ENCODE measurements at places on chromosomes 4 and X. TPM values are rescaled to one million over a fixed set of nuclear protein-coding genes. Genes with fewer than 3 reads are reported as not detected.

DNA sequence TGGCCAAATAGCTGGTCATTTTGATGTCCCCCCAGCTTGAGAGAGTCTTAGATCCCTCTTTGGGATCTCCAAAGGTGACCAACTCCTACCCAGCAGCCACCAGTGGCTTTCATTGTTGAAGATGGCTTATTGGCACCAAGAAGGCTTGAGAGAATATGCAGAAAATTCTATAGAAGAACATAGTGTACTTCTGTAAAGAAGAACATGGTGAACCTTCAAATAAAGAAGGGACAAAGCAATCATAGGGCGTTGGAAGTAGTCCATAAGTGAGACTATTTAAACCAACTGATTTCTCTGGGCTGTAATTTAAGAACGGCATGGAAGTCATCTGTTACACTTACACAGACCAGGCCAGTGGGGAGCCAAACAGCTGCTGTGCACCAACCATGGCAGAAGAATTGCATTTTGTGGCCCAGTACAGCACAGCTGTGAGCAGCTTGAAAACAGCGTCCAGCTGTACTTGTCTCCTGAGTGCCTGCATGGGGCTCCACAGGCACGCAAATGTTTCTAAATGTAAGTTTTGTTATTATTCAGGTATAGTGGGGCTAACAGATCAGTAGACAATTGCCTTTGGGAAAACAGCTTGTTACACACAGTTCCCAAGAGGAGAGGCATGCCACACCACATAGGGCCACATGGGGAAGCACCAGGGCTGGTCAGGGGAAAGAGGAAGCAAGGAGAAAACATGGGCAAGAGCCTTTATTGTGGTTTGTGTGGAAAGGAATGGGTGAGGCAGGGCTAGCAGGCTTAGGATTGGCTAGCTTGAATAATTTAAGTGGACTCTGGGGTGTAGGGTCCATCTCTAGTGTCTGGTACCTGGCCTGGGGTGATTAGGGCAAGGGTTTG is 125.0 kb downstream of the ARHGAP6 start:
- no peak for DNase-seq

- no peaks in the 10 kb centered on the region for H3K4me1 ChIP-seq
- no peaks in the 10 kb centered on the region for H3K36me3 ChIP-seq
- DNase-seq = no peak
- H3K27ac ChIP-seq = no peak overlapping the region
These were observed 432.5 kb upstream of the FGF16 start for GRCh38 chrX:77014377-77015372.

DNA sequence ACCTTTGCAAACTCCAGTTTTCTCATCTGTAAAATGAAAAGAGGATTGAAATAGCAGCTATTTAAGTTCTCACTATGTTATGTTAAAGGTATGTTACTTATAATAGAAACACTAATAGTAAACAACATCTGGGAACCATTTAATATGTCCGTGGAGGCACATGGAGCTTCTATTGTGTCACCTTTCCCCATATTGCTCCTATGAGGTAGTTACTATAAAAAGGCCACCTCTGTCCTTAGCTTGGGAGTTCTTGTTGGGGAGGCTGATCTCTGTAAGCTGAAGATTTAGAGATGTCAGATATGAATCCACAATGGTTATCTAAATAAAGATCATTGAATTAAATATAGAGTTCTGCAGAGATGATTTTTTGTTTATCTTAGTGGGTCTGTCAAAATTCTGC is 125.2 kb downstream of the FHIP1A start:
- H3K27ac ChIP-seq = no peak overlapping the region
- DNase-seq = no peak
- H3K4me3 ChIP-seq = no peak overlapping the region
- peaks cover 5% of the 10 kb centered on the region for H3K27me3 ChIP-seq
- no peaks in the 10 kb centered on the region for H3K36me3 ChIP-seq
- no peaks in the 10 kb centered on the region for H3K4me1 ChIP-seq

DNA sequence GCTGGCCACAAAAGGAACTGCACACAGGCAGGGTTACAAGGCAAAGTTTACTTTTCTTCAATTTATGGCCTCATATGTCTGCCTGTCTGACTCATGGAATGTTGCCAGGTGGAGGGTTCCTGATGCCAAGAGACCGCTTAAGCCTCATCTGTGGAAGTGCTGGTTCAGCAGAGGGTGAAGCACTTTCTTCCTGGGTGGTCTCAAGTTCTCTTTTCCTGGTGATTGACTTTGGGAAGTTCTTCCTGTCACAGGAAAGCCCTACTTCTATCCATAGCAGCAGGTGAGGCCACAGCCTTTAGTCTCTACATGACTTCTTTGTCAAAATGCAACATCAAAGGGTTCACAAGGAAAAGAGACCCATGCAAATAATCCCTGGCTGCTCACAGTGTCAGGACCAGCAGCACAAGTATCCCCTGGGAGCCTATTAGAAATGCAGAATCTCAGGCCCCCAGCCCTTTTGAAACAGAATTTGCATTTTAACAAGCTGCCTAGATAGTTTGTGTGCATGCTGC is 81.4 kb upstream of the IGFBP7 start:
- peaks cover 11% of the 10 kb centered on the region for H3K27me3 ChIP-seq
- H3K4me3 ChIP-seq = no peak overlapping the region

GRCh38 chrX:26146024-26146423 is 7.9 kb downstream of the MAGEB18 start:
- no peaks in the 10 kb centered on the region for H3K27me3 ChIP-seq
- DNase-seq = no peak
- no peak overlapping the region for H3K27ac ChIP-seq
- H3K36me3 ChIP-seq = no peaks in the 10 kb centered on the region

DNA sequence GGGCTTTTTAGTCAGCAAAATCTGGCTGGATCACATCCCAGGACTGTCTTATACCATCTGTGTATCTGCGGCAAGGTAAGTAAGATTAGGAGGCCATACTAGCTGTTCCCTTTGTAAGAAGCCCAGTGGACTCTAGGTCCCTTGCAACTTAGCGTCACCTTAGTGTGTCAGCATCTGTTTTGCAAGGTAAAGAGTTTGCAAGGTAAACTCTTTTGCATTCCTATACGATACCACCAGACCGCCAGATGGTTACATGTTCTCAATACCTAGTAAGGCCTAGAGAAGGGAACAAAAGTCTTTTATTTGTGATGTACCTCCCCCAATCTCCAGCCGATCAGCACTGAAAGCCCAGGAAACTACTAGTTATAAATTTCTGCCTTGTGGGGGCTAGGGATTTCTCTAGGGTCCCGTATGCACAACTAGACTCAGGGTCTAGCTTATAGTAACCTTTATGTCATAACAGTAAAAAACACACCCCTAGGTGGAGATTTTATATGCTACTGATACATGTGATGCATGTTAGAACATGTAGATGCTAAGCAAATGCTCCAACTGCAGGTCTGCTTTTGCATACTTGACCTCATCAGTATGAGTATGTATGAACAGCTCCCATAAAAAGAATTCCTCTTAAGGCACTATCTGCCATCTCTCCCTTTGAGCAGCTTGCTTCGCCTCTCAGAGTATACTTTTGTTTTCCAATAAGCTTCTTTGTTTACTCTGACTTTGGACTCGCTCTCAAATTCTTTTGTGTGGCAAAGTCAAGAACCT is 78.4 kb downstream of the KCNIP4 start:
- H3K4me3 ChIP-seq = no peak overlapping the region
- H3K4me1 ChIP-seq = no peaks in the 10 kb centered on the region
- H3K27me3 ChIP-seq = no peaks in the 10 kb centered on the region
- no peak for DNase-seq

GRCh38 chr4:105145156-105145902 is 1.3 kb upstream of the TET2 start:
- peaks cover 1% of the 10 kb centered on the region for H3K36me3 ChIP-seq
- H3K4me3 ChIP-seq = peak overlapping the region; percentile 99
- DNase-seq = peak; percentile 4
- H3K27ac ChIP-seq = peak overlapping the region; percentile 93

DNA sequence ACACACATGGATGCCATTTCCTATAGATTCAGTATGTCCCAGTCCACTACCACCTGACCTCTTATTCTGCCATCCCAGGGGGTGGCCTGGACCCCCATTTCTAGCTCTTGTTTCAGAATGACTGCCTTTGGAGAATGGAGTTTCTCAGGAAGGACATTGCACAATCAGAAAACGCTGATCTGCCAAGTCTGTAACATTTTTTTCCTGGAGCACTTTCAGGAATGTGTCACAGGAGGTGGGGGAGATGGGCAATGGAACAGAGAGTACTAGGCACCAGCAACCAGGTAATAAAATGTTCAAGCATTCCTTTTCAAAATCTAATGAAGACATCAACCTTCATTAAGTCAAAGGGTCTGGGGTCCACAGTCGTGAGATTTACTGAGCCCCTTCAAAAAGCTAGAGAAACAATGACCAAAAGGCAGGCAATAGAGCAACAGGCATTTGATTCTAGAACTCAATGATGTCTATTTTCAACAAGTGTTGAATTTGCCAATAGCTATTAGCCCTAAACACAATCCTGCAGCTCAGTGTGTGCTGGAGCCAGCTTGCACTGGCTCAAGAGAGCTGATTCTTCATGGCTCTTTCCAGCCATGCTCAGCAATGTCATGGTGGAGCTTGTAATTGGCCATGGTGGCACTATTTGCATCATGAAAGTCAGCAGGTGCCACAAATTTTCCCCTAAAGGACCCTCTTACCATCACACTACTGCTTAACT is 87.1 kb downstream of the KDR start:
- H3K4me1 ChIP-seq = no peaks in the 10 kb centered on the region
- DNase-seq = no peak
- no peaks in the 10 kb centered on the region for H3K36me3 ChIP-seq
- H3K27me3 ChIP-seq = no peaks in the 10 kb centered on the region
- no peak overlapping the region for H3K27ac ChIP-seq
- no peak overlapping the region for H3K4me3 ChIP-seq

DNA sequence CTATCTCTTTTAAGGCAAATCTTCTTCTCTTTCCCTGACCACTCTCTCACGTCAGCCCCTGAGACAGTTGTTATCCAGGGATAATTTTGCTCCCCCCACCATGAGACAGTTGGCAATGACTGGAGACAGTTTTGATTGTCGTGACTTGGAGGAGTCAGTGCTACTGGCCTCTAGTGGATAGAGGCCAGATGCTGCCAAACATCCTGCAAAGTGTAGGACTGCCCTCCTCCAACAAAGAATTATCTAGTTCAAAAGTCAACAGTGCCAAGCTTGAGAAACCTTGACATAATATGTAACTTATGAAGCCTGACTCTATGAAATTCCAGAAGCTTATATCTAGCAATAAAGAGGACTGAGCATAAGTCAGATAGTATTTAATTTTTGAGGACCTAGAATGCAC is 502.1 kb upstream of the IGFBP7 start:
- H3K27ac ChIP-seq = no peak overlapping the region
- H3K4me3 ChIP-seq = no peak overlapping the region
- H3K27me3 ChIP-seq = no peaks in the 10 kb centered on the region
- H3K4me1 ChIP-seq = no peaks in the 10 kb centered on the region
- no peak for DNase-seq
- H3K36me3 ChIP-seq = no peaks in the 10 kb centered on the region

- H3K4me1 ChIP-seq = no peaks in the 10 kb centered on the region
- no peaks in the 10 kb centered on the region for H3K36me3 ChIP-seq
- DNase-seq = no peak
- H3K27ac ChIP-seq = no peak overlapping the region
- H3K4me3 ChIP-seq = no peak overlapping the region
These were observed 64.5 kb upstream of the MAGEA10 start for GRCh38 chrX:152202886-152203285.

DNA sequence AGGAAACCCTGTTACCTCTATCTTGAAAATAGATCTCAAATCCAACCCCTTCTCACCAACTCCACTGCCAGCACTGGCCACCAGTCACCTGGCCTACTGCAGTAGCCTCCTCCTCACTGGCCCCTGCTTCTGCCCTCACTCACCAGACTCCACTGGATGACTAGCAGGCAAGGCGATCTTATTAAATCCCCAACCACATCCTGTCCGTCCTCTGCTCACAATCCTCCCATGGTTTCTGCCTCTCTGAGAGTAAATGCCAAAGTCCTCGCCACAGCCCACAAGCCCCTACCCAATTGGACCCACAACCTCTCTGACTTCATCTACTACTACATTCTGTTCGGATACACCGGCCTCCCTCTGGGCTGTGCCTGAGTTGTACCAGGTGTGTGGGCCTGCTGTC is 5.4 kb upstream of the PIM2 start:
- peaks cover 36% of the 10 kb centered on the region for H3K4me1 ChIP-seq
- no peak for DNase-seq
- H3K36me3 ChIP-seq = peaks cover 36% of the 10 kb centered on the region

- no peaks in the 10 kb centered on the region for H3K36me3 ChIP-seq
- no peak for DNase-seq
- no peaks in the 10 kb centered on the region for H3K27me3 ChIP-seq
These were observed 118.5 kb upstream of the BMPR1B start for GRCh38 chr4:94639298-94639697.

DNA sequence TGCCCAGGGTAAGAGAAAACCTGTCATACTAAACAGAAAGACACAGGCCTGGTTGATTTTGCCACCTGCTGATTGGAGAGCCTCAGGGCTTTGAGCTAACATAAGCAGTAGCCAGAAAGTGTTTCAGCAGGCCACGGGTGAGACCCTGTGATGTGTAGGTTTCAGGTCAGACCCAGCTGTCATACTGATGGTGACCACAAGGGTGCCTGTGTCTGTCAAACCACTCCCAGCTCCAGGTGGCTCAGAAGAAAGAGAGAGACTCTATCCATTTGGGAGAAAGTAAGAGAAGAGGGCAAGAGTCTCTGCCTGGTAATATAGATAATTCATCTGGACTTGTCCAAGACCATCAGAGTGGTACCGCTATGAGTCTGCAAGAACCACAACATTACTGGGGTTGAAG is 72.8 kb upstream of the NLRP2B start:
- H3K27ac ChIP-seq = no peak overlapping the region
- H3K4me1 ChIP-seq = no peaks in the 10 kb centered on the region
- H3K36me3 ChIP-seq = no peaks in the 10 kb centered on the region
- H3K27me3 ChIP-seq = no peaks in the 10 kb centered on the region
- no peak for DNase-seq

DNA sequence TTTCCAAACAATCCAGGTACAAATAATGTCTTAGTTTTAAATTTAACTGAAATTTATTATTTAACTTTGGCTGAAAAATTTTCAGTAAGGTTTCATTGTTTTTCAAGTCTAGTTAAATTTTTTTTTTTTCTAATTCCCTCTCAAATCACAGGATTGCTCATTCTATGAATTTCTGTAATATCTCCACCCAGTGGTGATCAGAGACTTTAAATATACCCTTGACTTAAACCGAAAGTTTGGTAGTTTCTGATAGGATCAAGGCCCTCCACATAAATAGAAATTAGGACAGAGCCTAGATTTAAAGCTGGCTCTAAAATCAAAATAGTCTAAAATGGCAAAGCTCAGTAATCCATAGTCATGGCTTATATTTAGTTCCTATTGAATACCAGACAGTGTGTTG is 175.4 kb downstream of the TBCK start:
- H3K27ac ChIP-seq = no peak overlapping the region
- peaks cover 1% of the 10 kb centered on the region for H3K36me3 ChIP-seq

GRCh38 chr4:147749811-147750321 is 18.0 kb downstream of the ARHGAP10 start:
- no peaks in the 10 kb centered on the region for H3K27me3 ChIP-seq
- H3K4me3 ChIP-seq = no peak overlapping the region
- no peak overlapping the region for H3K27ac ChIP-seq
- peaks cover 3% of the 10 kb centered on the region for H3K4me1 ChIP-seq

PPEF2 gene
- 0.23 TPM for total RNA-seq

RADX gene
- 5.7 TPM for total RNA-seq

PAGE5 gene
- not detected for total RNA-seq

MAGEA12 gene
- total RNA-seq = not detected

NSUN7 gene
- not detected for total RNA-seq

STBD1 gene
- total RNA-seq = 0.35 TPM

BMX gene
- not detected for total RNA-seq

INTU gene
- not detected for total RNA-seq

SLC26A1 gene
- total RNA-seq = 0.26 TPM
